ENCODE measurements at places on chromosomes 3 and 15. TPM values are rescaled to one million over a fixed set of nuclear protein-coding genes. Genes with fewer than 3 reads are reported as not detected.

ACVR2B gene
- 3.4 TPM for total RNA-seq

SLC9C1 gene
- 0.09 TPM for total RNA-seq

SNX33 gene
- 5.8 TPM for total RNA-seq

PRRT3 gene
- 0.72 TPM for total RNA-seq

INO80 gene
- total RNA-seq: 29.2 TPM

MB21D2 gene
- total RNA-seq: 13.8 TPM

ZNF860 gene
- total RNA-seq: 0.90 TPM

KNSTRN gene
- total RNA-seq: 30.4 TPM

SELENOK gene
- total RNA-seq: 23.0 TPM

INKA1 gene
- total RNA-seq: 18.9 TPM

GATM gene
- total RNA-seq: 0.28 TPM

CCDC80 gene
- total RNA-seq: 11.5 TPM

THSD4 gene
- total RNA-seq: 20.1 TPM

ADAMTSL3 gene
- 4.9 TPM for total RNA-seq

GP5 gene
- not detected for total RNA-seq

ANKRD34C gene
- not detected for total RNA-seq

CHRNA7 gene
- 1.8 TPM for total RNA-seq

All from endothelial cell of coronary artery (primary cell).